ENCODE measurements at places on chromosomes 6 and 20.
A peak's percentile ranks its signal among the peaks of the same experiment; 100 is the strongest.

DNA sequence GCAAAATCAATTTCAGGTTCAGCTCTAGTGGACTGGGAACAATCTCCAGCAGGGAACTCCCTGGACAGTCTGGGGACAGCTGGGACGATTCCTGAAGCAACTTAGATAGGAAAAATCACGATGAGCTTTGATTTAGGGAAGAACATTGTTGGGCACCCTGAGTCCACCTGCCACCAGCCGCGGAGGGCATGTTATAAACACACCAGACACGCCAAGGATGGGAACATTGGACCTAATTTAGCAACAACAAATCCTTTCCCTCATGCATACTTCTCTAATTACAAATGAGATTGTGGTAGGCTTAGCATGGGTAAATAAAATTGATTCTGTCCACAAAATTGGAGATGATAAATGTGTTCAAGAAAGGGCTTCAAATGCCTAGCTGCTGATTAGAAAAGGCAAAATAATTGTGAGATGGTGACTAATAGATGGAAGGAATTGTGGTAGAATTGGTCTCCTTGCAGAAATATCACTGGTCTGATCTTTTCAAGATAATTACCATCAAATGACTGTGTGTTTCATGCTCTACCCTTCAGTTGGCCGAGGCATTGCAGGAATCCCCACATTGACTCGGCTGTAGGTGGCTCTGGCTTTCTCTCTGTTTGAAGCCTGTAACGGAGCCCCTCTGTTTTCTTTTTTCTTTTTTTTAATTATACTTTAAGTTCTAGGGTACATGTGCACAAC is 6.1 kb upstream of the NANP start:
- DNase-seq = no peak

GRCh38 chr20:38219006-38219950 is 41.3 kb downstream of the KIAA1755 start:
- DNase-seq = no peak

DNA sequence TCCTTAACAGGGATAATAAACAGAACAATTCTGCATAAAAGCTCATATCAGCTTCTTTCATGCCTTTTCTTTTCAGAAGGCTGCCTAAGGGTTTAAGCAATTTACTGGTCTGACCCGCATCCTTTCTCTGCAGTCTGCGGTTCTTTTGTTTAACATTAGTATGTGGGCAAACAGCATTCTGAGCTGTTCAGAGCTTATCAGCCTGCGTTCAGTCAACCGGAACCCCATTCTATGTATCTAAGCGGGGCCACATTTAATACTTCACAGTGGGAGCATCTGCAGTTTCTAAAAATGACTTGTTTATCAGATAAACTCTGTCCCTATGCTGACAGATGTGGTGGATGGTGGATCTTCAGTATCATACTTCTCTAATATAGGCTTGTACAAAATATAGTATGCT is 758.9 kb upstream of the MMS22L start:
- DNase-seq = peak; percentile 40

DNA sequence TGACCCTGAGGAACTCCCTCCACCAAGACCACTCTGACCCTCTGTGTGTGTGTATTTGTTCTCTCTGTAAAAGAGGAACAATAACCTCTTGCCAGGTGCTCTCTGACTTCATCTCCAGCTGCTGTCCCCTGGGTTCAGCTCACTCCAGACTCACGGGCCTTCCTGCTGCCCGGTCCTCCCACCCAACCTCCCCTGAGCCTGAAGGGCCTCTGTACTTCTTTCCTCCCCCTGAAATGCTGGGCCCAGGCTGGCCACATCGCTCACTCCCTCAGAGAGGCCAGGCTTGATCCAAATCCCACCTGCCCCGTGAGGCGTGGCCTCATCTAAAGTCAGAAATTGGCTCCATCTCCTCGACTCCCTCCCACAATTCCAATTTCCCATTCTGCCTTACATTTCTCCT is 202.4 kb downstream of the PRKN start:
- DNase-seq = no peak

DNA sequence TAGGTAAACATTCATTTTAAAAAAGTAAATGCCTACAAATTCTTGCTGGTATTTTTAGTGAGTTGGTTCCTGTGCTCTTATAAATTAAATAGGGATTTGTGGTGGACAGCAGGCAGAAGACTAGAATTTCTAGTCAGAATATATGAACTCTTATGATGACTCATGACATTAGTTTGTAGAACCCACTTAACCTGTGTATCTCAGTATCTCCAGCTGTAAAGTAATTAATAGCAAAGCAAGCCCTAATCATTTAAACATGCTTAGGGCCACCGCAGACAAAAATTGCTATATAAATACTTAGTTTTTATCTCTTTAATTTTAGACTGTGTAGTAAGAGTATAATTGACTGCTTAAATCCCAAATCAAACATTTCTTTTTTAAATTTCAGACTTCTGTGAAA is 2.4 kb downstream of the FAM135A start:
- no peak for DNase-seq

DNA sequence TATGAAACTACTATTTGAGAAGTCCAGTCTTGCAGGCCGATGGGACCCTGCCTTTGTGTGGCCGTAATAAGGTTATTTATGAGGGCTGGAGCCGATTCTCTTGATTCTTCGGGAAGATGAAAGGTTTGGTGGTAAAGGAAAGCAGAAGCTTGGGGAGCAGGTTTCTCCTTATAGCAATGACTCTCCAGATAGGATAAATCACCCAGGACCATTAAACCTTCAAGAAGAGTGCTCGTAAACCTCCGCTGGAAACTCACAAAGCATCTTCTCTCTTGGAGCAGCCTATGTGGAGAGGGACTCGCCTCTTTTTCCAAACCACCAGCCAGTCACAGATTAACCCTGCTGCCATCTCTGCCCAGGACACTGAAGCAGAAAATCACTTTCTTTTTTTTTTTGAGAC is 69.6 kb upstream of the SALL4 start:
- DNase-seq = no peak

- DNase-seq = no peak
Measured at GRCh38 chr6:36976007-36976264, 10.1 kb downstream of the MTCH1 start.

GRCh38 chr6:151901009-151901411 is 93.5 kb downstream of the ESR1 start:
- no peak for DNase-seq

DNA sequence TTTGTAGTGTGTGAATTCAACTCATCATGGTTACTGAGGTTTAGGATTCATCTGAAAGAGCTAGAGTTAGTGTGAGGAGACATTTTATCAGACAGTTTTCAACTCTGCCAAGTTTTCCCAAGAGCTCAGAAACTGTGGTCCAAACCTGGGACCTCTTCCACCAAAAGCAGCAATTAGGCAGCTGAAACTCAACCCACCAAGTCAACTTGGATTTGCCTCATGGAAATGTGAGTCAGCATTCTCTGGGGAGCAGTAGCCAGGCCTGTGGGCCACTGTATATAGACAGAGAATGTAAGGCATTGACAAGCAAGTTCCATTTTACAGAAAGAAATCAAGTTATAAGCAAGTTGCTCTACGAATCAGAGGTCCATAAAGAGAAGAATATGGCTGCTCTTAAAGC is 178.8 kb upstream of the HDDC2 start:
- no peak for DNase-seq

- no peak for DNase-seq
Measured at GRCh38 chr6:26489996-26490964, 9.8 kb upstream of the BTN1A1 start.

GRCh38 chr20:51306521-51307358 is 235.8 kb downstream of the NFATC2 start:
- DNase-seq = peak; percentile 44

DNA sequence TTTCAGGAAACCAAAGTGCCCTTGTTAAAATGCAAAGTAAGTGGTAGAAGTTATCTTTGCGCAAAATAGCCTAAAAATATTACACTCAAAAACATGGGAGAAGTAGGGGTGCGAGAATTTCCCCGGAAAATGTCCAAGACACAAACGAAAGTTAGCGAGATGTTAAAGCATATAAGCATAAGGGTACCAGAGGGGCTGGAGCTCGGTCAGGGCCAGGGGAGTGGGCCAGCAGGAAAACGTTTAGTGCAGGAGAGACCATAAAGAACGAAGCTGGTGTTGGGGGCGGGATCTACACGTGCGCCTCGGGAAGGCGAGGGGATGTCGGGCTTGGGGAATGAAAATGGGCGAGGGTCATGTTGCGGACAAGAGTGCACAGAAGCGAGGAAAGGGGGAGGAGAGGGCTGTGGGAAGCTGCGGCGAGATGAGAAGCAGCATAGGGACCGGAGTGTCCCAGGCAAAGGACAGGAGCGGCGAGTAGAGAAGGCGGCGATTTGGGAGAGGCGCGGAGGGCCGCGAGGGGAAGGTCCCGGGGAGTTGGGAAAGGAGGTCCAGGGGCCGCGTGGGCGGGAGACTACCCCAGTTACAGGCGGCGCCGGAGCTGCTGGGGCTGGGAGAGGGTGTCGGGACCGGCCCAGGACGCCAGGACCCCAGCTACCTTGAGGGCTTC is 600 bp downstream of the XPO5 start:
- DNase-seq = no peak

- DNase-seq = peak; percentile 2
Measured at GRCh38 chr6:126905917-126906316, 212.6 kb upstream of the RSPO3 start.

DNA sequence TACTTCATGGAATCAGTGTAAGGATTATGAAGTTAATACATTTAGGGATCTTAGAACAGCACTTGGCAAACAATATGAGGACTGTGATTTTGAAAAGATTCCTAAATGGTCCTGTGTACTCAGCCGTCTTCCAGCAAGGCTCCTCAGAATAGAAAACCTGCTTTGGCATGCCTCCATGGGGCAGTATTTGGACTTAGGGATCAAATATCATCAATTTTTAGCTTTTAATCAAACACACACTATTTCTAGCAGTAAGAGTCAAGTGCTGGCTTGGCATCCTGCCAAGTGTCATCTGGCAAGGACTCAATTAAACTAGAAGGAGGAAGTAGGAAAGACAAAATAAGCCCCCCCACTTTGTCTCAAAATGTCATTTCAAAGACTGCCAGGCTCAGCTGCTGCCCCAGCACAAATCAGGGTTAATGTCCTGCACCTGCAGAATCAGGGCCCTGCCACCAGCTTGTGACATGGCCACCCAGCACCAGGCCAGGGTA is 40.8 kb downstream of the IYD start:
- DNase-seq = peak; percentile 42

DNA sequence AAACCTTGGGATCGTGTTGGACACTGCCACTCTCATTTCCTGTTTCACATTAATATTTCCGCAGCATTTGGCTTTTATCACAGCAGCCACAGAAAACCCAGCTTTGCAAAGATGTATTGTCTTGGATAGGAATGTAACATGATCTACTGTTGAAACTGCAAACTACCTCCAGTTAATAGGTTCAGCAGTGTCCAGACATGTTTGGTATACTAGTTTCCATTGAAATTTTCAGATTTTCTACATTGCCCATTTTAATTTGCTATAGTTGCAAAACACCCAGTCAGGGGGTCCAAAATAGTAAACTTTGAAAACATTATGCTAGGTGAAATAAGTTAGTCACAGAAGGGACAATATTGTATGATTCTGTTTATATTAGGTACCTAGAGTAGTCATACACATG is 3.3 kb downstream of the ANKRD6 start:
- no peak for DNase-seq

GRCh38 chr6:28567506-28567905 is 41.8 kb downstream of the GPX5 start:
- no peak for DNase-seq

DNA sequence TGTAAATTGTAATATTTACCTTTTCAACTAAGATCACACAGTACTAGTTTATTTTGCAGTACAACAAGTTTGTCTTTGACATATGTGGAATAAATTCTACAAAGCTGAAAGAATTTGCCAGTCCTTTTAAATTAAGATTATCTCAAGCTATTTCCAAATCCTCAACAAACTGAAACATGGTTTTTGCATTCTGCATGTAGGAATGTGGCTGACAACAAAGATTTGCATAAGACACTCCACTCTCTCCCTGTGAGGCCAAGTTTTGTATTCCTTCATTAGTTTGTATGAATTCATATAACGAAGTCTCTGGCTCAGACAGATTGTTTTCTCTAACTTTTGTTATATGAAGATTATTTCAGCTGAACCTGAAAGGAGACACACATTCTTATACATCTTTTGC is 124.1 kb upstream of the THEMIS start:
- no peak for DNase-seq

GRCh38 chr20:35020108-35020928 is 64.7 kb downstream of the MYH7B start:
- DNase-seq = no peak

- DNase-seq = no peak
Measured at GRCh38 chr6:10141746-10142443, 273.0 kb downstream of the TFAP2A start.

DNA sequence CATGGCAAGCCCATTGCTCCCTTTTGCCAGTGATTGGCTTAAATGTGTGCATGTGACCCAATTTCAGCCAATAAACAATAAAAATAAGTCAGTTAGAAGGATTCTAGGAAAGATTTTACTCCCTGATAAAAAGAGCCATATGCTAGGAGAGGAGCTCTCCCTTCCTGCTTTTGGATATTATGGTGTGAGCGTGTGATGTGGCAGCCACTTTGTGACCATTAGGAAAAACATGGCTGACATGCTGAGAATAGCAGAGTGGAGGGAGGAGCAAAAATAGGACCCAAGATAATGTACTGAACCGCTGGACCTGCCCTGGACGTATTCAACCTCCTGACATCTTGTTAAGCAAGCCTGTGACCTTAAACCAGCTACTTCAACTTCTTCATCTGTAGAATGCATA is 160.6 kb upstream of the MLN start:
- DNase-seq = no peak

DNA sequence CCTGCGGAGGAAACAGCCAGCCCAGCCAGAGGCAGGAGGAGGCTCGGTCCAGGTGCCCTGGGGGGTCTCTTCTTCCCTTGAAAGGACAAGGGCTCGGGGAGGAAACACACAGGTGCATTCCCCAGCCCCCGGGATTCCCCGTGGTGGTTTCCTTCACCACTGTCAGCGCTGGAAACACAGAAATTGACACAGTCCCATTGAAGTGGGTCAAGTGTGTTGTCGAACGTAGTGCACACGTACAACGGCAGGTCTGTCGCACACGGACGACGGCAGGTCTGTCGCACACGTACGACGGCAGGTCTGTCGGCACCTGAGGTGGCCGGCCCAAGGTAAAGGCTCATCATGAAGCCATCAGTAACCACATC is 80.9 kb downstream of the DLL1 start:
- no peak for DNase-seq

DNA sequence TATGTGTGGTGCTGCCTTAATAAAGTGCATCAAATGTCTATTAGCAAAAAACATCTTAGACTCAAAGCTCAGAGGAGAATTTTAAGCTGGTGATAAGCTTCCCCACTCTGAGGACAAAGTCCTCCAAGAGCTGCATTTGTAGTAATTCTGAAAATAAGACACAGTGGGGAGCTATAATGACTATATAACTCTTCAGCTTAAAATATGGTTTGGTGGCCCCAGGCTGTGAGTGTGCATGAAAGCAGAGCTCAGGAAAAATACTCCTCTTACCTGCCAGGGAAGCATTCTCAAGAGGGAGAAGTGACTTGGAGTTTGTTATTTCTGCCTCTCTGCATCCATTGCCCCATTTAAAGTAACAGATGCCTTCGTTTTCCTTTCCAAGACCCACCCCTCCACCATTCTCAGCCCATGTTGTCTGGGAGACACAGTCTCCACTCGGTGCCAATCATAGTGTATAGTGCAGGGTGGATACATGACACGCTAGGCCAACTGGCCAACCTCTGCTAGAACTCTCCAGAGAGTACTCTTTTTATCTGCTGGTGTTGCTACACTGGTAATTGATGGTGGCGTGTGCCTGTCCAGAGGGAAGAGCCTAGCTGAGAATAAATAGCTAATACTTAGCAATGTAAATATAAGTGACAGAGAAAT is 229.2 kb downstream of the PHF3 start:
- no peak for DNase-seq

GRCh38 chr6:146594495-146594894 is 4.3 kb upstream of the ADGB start:
- no peak for DNase-seq
